ENCODE measurements at places on chromosomes 12 and 14.

- DNase-seq, result no peak
Observed at GRCh38 chr12:111437816-111438454, 32.2 kb downstream of the SH2B3 start.

DNA sequence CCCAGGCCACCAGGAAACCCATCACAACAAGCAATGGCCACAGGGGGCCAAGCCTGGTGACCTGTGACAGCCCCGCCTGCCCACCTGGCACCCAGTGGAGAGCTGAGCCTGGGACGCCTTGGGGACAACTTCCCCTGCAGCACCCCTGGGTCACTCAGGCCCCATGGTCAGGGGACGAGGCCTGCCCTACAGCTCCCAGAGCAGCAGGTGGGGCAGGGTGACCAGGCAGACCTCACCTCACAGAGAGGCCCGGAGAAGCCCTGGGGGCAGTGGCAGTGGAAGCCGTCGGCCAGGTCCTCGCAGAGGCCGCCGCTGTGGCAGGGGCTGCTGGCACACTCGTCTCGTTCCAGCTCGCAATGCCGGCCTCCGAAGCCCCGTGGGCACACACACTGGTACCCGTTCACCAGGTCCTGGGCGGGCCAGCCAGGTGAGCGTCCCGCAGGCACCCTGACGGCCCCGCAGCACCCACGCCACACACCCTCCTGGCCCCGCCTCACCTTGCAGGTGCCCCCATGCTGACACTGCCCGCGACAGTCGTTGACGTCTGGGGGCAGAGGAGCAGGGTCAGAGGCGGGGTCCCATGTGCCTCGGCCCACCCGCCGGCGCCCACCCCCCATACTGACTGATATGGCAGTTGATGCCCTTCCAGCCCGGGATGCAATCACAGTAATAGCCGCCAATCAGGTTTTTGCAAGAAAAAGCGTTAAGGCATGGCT lies 18.1 kb downstream of the JAG2 start:
- DNase-seq, result no peak

DNA sequence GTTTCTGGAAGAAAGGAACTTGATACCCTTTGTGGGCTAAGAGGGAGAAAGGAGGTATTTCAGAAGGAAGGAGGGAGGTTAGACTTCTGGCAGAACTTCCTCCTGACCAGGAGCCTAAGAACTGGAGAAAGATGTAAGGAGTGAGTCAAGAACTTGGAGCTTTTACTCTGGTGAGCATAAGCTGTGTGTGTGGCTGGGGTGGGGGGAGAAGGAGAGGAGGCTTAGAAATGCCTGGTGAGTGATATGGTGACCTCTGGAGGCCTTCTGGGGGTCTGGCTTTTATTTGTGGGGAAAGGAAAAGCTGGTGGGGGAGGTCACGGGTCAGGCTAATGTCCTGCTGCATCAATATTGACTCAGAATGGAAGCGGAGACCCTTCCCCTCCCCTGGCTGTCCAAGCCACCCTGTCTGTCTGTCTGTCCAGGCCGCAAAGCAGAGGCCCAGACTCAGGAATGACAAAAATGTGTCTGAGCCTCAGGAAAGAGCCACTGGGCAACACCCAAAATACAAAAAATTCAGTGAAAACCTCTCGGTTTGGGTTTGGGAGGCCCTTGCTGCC lies 4.8 kb downstream of the LRP1 start:
- DNase-seq, result no peak

DNA sequence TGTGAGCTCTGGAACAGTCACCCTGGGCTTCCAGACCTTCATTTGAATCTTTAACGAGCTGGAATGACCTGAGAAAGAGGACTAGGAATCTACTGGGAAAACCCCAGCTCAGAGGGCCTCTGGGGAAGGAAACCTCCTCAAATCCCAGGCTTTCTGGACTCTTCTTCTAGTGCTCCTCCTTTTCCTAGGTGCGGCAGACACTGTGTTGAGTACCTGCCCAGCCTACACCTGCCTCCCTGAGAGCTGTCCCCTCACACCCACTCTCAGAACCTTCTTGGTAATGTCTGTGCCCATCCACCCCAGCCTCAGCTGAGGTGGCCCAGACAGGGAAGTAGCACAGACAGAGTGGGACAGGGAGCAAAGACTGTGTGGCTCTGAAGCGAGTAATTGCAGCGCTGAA lies 47.9 kb upstream of the TMEM263 start:
- no peak for DNase-seq

- DNase-seq, result no peak
Observed at GRCh38 chr12:125890366-125890905, 825.2 kb downstream of the AACS start.

DNA sequence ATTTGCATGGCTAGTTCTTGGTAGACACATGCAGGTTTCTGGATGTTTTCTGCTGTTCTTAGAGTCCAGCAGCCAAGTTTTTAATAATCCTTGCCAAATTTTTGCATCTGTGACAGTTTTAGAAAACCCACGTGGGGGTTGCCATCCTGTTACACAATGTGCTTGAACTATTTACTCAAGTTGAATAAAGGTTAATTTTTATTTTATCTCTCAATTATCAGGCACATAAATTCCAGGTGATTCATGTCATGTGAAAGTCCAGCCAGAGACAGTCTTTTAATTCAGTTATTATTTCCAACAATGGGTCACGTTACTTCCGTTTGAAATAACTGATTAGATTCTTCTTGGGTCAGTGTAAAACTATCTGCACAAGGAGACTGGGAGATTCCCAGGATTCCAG lies 15.7 kb downstream of the MYRFL start:
- DNase-seq, result no peak

DNA sequence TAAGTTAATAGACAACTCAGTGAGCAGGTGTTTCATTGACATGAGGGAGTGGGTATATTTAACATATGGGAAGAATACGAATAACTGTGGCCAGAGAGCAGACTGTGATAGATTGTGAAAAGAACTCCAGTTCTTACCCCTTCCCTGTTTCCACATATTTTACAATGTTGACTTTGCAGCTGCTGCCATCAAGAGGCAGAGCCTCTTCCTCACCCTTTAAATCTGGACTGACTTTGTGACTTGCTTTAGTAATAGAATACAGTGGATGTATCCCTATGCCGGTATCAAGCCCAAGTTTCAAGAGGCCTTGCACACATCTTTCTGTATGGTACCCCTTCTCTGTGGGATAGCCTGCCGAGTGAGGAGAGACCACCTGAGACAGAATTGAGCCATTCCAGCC lies 356.7 kb downstream of the ETNK1 start:
- no peak for DNase-seq

- no peak for DNase-seq
Observed at GRCh38 chr12:26870491-26871419, 37.8 kb upstream of the ITPR2 start.

- DNase-seq, result no peak
Observed at GRCh38 chr14:42014301-42014700, 407.6 kb downstream of the LRFN5 start.

GRCh38 chr12:48807981-48808380 lies 10.3 kb upstream of the CACNB3 start:
- no peak for DNase-seq

DNA sequence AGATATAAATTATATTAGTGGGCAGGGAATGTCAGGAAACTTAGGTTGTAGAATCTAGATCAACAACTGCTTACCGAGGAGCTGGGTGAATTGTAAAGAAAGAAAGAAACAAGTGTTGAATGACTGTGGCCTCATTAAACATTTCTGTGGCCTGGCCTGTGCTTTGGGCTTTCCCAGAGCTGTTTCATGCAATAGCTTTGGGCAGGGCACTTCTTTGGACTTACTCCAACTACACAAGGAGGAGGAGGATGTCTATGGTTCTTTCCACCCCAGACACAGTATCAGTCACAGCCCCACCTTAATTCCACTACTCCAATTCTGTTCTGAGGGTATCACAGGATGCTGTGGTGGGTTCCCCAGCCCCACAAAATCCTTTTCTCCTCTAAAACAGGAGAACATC lies 38.0 kb downstream of the DPF3 start:
- no peak for DNase-seq

GRCh38 chr12:82857276-82857675 lies 170.6 kb downstream of the TMTC2 start:
- DNase-seq, result no peak

DNA sequence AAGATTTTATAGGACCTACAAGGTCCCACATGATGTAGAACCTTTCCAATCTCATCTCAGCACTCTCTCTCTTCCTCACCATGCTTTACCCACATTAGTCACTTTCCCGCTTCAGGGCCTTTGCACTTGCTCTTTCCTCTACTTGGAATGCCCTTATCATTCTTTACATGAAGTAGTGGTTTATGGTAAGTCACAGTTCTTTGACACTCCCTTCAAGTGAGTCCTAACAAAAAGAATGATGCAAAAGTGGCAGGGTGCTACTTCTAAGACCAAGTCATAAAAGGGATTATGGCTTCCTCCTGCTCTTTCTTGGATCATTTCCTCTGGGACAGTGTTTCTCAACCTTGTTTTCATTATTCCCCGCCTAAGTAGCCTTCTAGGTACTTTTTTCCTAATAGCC lies 13.1 kb downstream of the TMBIM4 start:
- no peak for DNase-seq

GRCh38 chr12:49276304-49277290 lies 11.7 kb downstream of the TUBA1C start:
- DNase-seq, result no peak

DNA sequence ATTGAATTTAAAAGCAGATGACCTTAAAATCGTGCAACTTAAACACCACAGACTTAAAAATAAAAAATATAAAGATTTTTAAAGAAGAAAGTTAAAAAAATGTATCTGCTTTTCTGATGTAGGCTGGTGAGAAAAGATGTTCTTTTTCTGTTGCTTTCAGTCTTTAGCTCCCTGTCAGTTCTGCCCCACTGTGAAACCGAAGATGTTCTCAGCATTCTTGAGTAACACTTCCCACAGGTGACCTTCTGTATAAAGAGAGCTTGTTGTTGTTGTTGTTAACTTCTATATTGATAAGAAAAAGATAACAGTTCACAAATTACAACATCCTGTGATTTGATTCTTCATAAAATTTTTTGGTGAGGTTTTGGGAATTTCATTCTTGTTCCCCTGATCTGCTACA lies 377.9 kb upstream of the RGS6 start:
- DNase-seq, result no peak

GRCh38 chr14:69814397-69814796 lies 17.4 kb upstream of the SLC10A1 start:
- DNase-seq, result no peak

- DNase-seq, result no peak
Observed at GRCh38 chr12:89927226-89927698, 218.6 kb upstream of the ATP2B1 start.

GRCh38 chr14:60661721-60662120 lies 12.4 kb upstream of the SIX1 start:
- DNase-seq, result no peak

GRCh38 chr12:93856611-93857010 lies 179.4 kb downstream of the CRADD start:
- no peak for DNase-seq

GRCh38 chr12:88895634-88896033 lies 315.4 kb upstream of the KITLG start:
- no peak for DNase-seq

GRCh38 chr14:71119075-71119474 lies 211.8 kb downstream of the PCNX1 start:
- no peak for DNase-seq

GRCh38 chr12:2291182-2291832 lies 238.5 kb downstream of the CACNA1C start:
- DNase-seq, result no peak

- no peak for DNase-seq
Observed at GRCh38 chr14:34300330-34300729, 161.7 kb downstream of the SPTSSA start.

- DNase-seq, result no peak
Observed at GRCh38 chr12:84969226-84969625, 56.6 kb upstream of the SLC6A15 start.

GRCh38 chr12:75979181-75979580 lies 52.4 kb downstream of the PHLDA1 start:
- no peak for DNase-seq

DNA sequence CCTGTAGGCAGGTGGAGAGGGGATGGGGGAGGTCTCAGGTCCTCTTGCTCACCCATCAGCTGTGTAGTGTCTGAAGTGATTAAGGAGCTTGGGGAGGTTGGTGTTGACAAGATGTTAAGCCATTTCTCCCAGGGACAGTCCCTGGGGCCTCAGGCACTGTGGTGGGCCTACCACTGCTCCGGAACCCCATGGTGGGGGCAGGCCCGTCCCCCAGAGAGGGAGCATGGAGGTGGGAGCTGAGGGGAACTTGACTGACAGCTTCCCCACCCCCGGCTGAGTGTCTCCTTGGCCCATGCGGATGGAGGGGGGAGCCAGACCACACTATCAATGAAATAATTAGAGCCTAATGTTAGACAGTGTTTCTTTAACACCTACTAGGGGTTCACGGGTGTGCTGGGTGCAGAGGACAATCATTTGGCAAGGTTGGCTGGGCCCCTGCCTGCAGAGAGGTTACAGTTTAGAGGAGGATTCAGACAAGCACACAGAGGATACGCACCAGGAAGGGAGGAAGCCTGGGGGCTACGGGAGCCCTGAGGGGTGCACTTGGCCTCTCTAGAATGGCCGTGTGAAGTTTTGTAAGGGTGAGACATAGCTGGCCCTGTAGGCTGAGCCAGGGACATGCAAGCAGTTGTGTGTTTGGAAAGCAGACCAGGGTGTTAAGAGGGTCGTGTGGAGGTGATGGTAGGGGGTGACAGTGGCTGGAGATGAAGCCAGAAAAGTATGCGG lies 19.3 kb upstream of the KRT80 start:
- no peak for DNase-seq

DNA sequence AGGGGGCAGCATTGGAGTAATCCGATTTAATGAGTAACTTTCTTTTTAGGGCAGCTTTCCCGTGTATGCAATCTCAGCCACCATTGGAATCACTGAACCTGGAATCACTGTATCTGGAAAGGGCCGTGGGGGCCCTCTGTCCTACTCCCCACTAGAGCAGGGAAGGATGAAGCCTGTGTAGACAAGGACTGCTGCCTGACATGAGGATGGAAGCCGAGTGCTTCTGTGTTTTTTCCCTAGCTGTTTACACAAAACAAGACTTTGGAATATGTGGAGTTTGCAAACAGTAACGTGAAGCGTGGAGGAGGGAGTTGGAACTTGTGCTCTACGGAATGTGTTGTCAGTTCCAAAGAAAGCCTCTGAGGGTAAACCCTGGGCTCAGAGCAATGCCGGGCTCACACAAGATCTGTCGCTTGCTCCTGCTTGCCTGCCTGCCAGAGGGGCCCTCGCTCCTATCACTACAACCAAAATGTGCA lies 32.4 kb upstream of the HDAC7 start:
- DNase-seq, result no peak
